Esophagus squamous epithelium (tissue), 5 donors: ENCODE measurements at places on chromosomes 1 and 21. TPM values are rescaled to one million over a fixed set of nuclear protein-coding genes. Genes with fewer than 3 reads are reported as not detected.

DNA sequence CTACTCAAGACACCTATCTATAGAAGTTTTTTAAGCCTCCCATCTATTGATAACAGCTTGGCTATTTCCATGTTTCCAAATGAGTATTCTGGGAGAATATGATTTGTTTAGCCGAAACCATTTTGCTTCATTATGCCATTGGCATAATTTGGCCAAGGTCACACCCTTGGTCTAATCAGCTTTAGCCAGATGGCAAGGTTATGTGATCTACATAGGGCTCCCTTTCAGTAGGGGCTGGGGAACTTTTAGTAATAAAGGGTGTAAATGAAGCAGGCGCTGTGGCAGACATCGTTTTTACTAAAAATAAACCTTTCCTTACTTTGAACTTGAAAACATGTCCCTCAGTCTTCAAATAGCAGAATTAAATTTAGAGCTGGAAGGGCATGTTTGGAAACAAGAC is 3.0 kb upstream of the PDC start:
- DNase-seq, result no peak

DNA sequence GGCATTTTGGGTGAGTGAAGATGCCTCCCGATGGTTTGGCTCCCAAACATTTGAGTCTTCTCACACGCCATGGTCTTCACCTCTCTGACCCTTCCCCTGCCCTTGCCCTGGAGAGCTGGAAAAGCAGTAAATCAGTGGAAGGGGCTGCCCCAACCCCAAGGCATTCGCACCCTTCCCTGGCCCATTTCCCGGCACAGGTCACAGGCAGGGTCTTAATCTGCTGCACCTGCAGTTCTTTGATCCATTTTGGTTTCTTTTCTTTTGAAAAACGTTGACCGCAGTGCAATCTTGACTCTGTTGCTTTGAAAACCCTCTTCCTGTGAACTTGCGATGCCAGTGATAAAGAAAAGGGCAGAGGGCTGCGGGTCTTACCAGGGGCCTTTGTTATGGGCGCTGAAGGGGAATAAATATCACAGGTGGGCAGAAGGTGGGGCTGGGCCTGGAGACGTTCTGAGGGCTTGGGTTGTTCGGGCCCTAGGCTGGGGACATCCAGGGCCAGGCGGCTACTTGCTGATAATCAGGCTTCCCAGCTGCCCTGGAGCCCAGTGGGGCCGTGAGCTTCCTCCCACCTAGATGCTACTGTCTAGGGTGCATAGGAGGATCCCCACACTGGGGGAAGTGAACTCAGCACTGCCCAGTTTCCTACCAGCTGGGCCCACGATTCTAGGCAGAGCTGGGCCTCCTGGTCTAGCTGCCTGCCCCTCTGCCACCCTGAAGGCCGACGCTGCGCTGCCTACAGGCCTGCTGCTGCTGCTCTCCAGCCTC is 38.6 kb upstream of the EPS8L3 start:
- DNase-seq, result no peak

DNA sequence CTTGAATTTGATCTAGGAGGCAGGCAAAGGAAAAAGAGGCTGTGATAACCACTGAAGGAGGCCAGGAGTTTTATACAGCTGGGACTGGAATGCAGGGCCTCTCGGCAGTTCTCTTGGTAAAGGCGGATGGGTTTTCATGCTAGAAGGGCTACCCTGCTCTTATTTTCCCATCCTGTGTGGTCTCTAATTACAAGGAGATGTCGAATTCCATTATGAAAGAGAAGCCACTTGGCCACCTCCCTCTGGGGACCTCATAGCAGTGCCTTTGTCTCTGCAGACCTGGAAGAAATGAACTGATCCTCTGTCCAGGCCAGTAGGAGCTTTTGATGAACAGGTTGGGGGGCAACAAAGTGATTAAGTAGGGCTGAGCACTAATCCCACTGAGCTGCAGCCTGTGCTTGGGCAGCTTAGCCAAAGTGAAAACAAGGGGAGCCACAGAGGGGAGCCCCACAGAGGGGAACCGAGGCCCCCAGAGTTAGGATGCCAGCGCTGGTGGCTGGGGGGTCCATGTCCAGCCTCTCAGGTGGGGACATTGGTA is 42.2 kb upstream of the BCAR3 start:
- DNase-seq, result no peak

DNA sequence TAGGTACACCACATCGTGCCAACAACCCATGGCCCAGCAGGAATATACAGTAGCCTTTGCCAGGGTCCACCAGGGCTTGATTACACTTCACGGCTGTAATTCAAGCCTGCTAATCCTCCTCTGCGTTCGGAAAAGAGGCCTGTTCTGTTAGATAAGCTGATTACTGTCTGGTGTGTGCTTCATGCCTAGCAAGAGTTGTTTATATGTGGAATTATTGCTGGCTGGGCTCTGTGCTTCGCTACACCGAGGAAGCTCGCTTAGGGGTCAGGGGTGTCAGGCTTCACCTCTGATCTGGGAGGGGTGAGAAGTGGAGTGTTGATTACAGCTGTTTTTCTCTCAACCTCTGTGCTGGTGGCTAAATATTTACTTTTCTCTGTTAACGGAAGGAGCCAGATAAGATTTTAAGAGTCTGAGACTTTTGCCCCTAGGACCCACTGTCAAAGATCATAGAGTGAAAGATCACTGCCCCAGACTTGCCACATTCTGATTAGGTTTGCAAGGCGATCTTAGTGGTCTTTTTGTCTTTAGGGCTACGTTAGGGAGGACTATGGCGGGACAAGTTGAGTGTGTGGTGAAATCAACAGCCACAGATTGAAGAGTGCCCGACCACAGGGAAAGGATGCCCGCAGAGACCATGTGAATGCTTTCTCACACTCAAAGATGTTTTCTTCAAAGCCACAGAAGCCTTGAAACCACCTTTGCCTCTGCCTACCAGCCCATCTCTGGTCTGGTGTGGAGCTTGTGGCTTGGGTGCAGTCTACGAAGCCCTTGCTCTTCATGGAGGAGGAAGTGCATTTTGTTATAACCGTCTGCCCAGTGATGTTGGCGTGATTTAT is 216.1 kb downstream of the PBX1 start:
- DNase-seq, result no peak

DNA sequence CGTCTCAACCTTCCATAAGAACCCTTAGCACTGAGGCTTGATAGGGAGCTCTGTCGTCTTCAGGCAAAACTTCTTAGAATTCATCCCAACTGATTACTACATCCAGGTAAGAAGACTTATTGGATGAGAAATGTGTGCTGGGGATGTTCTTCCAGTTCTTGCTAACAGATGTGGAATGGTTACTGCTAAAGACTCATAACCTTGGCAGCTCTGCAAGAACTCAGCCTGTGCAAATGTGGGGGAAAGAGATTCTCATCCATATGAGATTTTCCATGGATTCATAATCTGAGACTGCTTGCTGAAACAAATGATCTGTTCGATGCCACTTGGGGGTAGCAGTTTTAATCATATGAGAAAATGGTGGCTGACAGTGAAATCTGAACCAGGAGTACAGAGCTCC is 48.2 kb downstream of the NTPCR start:
- DNase-seq, result no peak

DNA sequence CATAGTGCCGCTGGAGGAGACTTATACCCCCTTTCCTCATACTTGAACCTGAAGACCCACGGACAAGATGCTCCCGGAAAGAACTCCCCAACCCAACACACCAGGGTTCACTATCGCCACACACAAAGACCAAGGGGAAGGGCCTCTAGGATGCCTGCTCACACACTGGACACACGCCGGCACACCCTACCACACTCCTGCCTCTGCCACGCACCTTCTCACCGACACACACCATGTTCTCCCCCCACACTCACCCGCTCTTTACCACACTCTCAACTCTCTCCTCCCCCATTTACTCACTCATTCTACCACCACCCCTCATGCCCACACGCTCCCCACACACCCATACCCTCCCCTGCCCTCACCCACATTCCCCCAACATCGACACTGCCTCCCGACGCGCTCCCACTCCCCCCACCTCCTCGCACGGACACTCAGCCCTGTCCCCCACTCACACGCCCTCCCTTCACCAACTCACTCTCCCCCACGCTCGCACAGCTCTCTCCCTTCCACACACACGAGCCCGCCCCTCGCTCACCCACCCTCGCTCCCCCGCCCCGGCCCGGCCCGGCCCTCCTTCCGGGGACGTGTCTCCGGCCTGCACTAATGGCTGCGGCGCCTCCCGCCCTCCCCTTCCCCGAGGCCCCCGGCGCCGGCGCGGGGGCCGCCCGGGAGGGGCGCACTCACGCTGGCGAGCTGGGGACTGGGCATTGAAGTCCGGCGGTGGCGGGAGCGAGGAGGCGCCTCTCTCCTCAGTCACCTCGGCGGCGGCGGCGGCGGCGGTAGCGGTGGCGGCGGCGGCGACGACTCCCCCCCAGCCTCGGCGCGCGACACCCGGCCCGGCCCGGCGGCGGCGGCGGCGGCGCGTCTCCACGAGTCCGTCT is 626 bp downstream of the PTP4A2 start:
- DNase-seq, result peak; percentile 39

- DNase-seq, result no peak
Observed at GRCh38 chr1:91804546-91805023, 81.4 kb downstream of the TGFBR3 start.

DNA sequence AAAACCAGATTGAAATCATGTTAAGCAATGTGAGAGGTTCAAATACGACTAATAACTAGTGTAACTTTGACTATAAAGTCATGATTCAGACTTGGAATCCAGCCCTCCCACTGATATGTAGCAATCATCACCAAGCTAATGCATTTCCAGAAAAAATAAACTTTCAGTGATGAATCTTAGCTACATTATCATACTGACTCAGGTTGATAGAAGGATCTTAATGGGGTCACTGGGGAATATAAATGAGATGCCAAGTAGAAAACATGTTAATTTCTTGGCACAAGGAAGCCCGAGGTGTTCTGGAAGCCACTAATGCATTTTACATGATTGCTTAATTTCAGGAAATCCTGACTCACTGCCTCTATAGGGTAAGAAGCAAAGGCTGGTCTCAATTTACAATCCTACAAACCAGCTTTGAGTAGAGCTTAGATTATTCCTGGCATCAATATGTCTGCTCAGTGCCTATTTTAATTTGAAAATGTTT is 67.7 kb downstream of the SELENOF start:
- no peak for DNase-seq

DNA sequence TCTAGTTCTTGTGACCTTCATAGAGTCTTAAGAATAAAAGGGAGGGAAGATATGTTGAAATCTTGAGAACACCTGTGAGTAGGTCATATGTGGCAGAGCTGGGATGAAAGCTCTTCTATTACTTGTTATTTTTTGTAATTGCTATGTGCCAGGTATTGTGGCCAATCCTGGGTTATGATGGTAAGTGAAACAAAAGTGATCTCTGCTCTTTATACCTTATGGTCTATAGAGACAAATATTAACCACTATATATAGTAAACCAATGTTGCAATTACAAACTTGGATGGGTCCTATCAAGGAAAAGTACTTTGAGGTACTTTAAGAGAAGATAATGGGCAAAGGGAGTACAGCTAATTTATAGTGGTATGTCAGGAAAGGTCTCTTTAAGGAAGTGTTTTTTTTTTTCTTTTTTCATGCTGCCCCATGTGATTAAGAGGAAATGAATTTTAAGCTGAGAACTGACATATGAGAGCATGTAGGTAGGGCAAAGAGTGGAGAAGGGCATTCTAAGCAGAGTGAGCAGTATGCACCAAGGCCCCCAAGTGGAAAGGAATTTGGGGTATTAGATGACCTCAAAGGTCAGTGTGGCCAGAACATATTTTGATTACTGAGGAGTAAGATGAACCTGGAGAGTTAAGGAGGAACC is 43.3 kb downstream of the POU2F1 start:
- DNase-seq, result no peak

The PLA2G2C gene
- 0.19 TPM for total RNA-seq

The WNT9A gene
- 2.4 TPM for total RNA-seq

The OLIG2 gene
- not detected for total RNA-seq

The ADAM15 gene
- total RNA-seq, result 186 TPM

- DNase-seq, result no peak
Observed at GRCh38 chr1:95245029-95245428, 11.0 kb downstream of the RWDD3 start.

DNA sequence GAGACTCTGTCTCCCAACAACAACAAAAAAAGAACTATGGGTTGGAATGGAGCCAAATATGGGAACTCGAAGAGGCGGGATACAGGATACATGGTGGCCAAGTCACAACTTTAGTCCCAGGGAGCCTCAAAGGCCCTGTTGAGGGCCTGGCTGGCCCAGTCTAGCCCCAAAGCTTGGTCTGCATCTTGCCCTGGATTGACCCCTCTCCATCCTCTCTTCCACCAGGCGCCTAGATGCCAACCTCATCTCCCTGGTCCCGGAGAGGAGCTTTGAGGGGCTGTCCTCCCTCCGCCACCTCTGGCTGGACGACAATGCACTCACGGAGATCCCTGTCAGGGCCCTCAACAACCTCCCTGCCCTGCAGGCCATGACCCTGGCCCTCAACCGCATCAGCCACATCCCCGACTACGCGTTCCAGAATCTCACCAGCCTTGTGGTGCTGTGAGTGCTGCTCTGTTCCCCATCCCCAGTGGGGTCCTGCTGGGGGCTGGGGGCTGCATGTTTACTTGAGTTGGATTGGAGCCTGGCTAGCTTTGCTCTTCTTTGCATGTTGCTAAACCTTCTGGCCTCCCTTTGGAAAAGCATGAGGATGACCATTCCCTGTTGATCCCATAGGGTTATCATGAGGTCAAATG is 65.5 kb downstream of the UBE2T start:
- no peak for DNase-seq

The NPR1 gene
- 1.8 TPM for total RNA-seq
